ENCODE measurements at places on chromosomes 13 and 19.

GRCh38 chr13:29884671-29885430 is 34.4 kb upstream of the UBL3 start:
- peak; percentile 27 for DNase-seq

- no peak for DNase-seq
Measured at GRCh38 chr13:100506154-100506553, 82.4 kb downstream of the GGACT start.

GRCh38 chr13:86840250-86841191 is 830.6 kb upstream of the SLITRK5 start:
- DNase-seq, result no peak

GRCh38 chr19:6071875-6072274 is 38.4 kb downstream of the RFX2 start:
- DNase-seq, result peak; percentile 38

- no peak for DNase-seq
Measured at GRCh38 chr19:27752530-27753184, 1460.3 kb downstream of the UQCRFS1 start.

GRCh38 chr19:1128106-1128505 is 24.3 kb downstream of the GPX4 start:
- DNase-seq, result no peak

GRCh38 chr13:20340136-20340758 is 108.1 kb upstream of the GJB6 start:
- DNase-seq, result peak; percentile 14

GRCh38 chr13:34124666-34125306 is 306.8 kb downstream of the RFC3 start:
- DNase-seq, result no peak

DNA sequence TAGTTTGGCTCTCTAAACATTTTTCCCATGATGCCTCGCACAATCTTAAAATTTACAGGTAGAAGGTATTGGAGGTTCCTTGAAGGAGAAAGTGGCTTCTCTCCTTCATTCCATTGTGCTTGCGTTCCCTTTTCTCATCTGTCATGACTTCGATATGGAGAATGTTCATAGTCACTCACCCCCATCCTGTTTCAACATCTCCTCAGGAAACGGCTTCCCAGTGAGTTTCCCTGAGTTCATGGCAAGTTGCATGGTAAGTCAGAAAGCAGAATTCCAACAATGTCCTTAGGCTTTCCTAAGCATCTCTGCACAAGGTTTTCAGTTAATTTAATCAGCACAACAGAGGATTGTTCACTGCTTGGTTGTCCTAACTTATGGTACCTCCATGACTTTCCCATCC is 581.8 kb upstream of the SLITRK5 start:
- peak; percentile 72 for DNase-seq

DNA sequence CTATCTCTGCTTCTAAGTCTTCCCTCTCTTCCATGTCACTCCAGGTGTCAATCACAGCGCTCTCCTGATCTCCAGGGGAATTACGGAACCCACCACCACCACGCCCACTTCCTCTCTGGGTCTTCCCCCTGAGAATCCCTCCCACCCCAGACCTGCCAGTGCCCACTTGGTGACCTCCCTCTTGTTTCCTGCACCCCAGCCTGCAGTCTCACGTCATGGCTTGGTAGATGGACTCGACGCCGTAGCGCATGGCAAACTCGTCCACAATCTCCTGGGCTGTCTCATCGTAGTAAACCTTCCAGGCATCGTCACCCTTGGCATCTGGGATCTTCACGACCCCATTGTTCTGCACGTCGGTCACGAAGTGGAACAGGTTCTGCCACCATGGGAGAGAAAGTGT is 47.0 kb downstream of the UNC13A start:
- DNase-seq, result no peak

- peak; percentile 85 for DNase-seq
Measured at GRCh38 chr19:46898731-46899130, 37.9 kb downstream of the ARHGAP35 start.

DNA sequence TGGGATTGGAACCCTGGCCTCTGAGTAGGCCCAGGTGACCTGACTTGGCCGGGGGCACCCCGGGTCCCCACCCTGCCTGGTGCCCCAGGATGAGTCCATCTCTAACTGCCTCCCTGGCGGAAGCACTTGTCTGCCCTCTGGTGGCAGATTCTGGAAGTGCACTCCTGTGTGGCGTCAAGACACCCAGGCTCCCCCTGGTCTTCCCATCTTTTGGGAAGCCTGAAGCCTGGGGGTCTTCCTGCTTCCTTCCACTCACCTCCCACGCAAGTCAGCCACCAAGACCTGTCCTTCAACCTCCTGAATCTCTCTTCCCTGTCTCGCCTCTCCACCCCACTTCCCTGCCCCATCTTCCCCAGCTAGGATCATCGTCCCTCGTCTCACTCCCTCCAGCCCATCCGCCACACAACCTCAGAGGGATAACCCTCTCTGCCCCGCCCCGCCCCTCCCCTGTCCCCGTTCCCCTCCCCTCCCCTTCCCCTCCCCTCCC is 7.4 kb downstream of the RABAC1 start:
- DNase-seq, result peak; percentile 71

DNA sequence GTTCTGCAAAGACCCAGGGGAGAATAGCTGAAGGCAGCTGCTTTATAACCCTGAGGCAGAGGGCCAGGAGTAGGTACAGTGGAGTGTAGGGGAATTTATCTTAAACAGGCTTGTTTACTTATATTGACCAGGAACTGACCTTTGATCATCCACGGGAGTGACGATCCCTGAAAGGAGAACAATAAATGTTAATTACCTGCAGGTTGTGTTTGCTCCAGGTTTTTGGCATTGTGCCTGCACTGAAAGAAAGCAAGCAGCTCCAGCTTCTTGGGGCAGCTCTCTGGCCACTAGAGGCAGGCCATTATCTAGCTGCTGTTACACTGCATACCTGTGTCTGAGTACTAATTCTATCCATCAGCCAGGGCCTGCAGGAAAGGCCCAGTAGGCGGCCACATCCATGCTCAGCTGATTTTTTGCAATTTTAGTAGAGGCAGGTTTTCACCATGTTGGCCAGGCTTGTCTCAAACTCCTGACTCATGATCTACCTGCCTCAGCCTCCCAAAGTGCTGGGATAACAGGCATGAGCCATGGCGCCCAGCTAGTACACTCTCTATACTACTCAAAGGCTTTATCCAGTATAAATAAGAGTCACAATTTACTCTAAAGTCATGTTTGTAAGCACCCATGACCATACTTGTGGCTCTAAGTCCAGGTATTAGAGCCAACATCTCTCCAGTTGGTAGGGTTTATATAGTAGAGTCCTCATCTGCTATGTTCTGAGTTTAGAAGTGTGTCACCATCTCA is 8.5 kb upstream of the ZNF91 start:
- no peak for DNase-seq

- no peak for DNase-seq
Measured at GRCh38 chr19:47215581-47215980, 15.4 kb downstream of the BBC3 start.

DNA sequence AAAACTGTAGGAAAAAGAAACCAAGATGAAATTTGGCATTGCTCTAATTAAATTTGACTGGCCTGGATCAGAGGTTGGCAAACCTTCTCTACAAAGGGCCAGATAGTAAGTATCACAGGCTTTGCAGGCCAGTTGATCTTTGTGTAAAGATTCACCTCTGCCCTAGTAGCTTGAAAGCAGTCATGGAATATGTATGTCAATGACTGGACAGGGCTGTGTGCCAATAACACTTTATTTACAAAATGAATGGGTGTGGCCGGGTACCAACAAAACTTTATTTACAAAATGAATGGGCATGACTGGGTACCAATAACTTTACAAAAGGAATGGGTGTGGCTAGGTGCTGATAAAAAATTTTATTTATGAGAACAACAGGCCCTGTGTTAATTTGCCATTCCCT is 20.0 kb downstream of the SIN3B start:
- no peak for DNase-seq

DNA sequence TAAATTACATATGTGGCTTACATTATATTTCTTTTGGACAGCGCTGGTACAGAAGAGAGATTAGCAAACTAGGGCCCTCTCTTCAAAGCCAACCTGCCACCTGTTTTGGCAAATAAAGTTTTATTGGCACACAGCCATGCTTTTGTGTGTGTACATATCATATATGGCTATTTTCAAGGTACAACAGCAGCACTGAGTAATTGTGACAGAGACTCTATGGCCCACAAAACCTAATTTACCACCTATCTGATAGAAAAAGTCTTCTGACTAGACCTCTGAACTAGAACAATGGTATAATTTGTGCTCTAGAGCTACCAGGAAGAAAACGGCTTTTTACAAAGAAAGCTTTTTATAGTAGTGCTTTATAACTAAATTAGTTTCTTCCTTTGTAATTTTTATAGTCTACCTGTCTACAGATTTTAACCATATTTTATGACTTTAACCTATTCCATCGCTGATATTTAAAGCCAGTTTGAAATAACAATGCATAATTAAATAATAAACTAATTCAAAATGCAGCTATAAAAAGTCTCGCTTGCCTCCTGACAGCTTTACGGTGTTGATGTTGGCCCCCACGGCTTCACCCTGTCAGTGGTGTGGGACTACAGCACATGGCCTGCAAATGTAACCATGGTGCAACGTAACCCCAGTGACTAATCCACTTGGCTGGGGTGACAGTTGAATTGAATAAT is 17.7 kb upstream of the DPY19L3 start:
- DNase-seq, result peak; percentile 63

DNA sequence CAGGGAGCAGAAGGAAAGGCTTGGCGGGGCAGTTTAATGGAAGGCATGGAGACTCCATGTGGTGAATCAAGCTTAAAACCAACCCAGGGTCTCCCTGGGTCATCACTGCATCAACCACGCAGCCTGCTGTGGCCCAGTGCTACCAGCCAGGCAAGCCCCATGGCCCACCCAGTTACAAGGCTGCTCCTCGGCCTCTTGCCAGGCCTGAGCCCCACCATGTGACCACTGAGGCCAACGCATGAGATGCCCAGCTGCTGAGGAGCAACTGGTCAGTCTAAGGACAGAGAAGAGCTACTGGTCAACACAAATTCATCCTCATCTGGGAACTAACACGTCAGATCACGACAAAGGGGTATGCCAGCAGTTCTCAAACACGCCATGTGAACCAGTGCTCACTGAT is 15.4 kb upstream of the KPTN start:
- DNase-seq, result no peak

DNA sequence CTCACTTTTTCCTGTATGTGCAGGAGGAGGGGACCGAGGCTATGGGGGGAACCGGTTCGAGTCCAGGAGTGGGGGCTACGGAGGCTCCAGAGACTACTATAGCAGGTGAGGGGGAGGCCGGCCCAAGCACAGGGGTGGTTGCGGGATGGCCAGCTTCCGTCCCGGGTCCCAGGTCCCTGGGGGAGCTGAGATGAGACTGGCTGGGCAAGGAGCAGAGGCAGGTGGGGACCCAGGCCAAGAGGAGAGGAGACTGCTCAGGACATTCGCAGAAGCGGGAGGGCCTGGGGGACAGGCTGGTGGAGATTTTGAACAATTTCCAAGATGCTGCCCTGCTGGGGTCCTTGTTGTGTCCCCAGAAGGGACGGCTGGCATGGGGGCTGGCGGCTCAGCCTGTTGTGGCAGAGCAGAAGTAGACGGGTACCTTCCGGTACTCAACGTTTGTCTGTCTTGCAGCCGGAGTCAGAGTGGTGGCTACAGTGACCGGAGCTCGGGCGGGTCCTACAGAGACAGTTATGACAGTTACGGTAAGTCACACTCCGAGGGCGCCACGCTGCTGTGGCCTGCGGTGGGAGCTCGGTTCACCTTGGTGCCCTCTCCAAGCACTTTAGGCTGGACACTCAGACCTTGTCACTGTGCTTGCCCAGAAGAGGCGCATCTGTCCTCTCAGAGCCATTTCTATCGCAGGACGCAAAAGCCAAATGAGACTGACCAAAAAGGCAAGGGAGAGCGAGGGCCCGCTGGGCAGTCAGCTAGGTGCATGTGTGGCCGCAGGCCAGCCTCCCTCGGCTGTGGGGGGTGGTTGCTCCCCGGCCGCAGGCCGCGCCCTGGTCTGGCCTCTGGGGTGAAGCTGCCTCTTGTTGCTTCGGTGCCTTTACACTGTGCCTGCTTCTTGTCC is 2.6 kb downstream of the CIRBP start:
- DNase-seq, result no peak

DNA sequence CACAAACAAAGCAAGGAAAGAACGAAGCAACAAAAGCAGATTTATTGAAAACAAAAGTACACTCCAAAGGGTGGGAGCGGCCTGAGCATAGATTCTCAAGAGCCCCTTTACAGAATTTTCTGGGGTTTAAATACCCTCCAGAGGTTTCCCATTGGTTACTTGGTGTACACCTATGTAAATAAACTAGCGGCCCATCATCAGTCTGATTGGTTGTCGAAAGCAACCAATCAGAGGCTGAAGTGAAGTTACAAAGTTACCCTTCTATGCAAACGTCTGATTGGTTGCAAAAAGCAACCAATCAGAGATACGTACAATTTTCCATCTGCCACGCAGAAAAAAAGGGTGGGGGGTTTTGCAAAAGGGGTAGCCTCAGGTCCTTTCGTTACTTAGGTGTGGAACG is 96.3 kb upstream of the UBAC2 start:
- no peak for DNase-seq

DNA sequence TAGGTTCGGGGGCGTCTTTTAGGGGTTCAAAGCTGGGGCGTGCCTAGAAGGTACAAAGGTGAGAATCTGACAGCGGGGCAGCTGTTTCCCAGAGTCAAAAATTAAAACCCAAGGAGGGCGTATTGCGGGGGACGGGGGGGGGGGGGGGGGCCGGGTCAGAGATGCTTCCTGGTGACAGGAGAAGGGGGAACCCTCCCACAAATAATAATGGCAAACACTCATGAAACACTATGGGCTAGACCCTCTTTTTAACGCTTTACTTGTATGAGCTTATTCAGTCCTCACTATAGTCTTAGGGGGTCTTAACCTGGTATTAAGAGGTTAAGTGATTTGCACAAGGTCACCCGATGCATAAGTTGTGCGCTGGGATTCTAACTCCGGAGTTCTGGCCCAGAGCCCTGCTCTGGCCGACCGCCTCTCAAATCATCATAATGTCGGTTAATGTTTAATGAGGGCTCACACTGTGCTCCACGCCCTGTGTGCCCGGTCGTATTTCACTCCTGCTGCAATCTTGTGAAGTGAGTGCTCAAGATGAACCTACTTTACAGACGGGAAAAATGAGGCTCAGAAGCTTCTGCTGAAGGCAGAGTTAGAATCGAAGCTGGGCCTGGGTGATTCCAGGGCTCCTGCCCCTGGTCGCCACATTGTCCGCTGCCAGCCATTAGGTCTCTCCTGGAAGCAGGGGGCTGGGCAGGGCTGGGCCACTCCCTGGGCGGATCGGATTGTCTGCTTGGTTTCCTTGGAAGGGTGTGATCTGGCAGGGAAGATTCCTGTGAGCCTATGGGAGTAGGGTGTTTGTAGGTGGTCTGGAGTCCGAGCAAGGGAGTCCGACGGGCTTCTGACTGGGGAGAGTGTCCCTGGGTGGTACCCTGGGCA is 964 bp downstream of the PAK4 start:
- peak; percentile 13 for DNase-seq

DNA sequence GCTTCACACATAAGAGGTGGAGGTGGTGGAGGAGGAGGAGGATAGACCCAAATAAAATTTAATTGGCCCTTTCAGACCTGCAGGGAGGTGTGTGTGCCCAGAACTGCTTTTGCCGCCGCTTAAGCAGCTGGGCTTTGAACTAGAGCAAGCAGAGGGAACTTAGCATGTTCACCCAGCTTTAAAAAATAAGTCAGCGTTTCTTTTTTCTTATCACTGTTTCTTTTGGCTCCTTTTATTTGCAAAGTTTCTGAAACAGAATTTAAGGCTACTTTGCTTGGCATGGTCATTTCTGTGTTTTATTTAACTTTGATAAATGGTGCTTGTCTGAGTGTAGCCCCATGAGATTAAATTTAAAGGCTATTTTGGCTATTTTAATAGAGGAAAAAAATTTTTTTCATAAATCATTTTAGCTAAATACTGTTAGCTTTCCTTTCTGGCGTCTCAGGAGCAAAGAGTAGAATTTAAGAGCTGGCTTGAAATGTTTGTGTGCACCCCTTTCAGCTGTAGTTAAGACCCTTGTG is 43.3 kb upstream of the RNF113B start:
- peak; percentile 52 for DNase-seq
